ENCODE measurements at places on chromosomes 3 and 15.
A peak's percentile ranks its signal among the peaks of the same experiment; 100 is the strongest.

- DNase-seq = no peak
Measured at GRCh38 chr3:3127432-3128010, 781 bp downstream of the TRNT1 start.

DNA sequence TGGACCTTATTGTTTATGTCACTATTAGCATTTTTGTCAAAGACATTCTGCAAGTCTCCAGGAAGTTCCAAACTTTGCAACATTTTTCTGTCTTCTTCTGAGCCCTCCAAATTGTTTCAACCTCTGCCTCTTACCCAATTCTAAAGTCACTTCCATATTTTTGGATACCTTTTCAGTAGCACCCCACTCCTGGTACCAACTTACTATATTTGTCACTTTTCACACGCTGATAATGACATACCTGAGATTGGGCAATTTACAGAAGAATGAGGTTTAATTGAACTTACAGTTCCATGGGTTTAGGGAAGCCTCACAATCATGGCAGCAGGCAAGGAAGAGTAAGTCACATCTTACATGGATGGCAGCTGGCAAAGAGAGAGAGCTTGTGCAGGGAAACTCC lies 1206.5 kb upstream of the EPHA6 start:
- no peak for DNase-seq

GRCh38 chr15:100705065-100705464 lies 102.7 kb downstream of the ASB7 start:
- DNase-seq = peak; percentile 1

- DNase-seq = no peak
Measured at GRCh38 chr3:173013219-173013832, 127.7 kb downstream of the SPATA16 start.

- no peak for DNase-seq
Measured at GRCh38 chr3:172164620-172165362, 125.4 kb downstream of the FNDC3B start.

- DNase-seq = no peak
Measured at GRCh38 chr3:188049606-188050530, 104.1 kb upstream of the LPP start.

DNA sequence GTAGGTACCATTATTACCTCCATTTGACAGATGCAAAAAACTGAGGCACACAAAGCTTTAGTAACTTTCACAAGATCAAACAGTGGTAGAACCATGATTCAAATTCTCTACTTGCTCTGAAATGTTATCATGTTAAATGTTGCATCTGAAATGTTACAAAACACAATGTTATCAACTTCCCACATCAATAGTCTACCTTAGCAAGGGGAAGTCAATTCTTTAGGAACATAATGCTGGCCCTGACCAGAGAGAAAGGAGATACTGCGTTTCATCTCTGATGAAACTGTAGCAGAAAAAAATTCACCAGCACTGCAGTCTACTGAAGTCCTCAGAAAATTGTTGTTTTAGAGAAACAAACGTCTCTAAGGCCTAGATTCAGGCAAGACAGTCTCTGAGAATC lies 174.1 kb downstream of the SATB1 start:
- DNase-seq = no peak

GRCh38 chr15:29962407-29962806 lies 120.3 kb upstream of the GOLGA8J start:
- no peak for DNase-seq

- DNase-seq = no peak
Measured at GRCh38 chr3:171125010-171125409, 98.5 kb upstream of the SLC2A2 start.

DNA sequence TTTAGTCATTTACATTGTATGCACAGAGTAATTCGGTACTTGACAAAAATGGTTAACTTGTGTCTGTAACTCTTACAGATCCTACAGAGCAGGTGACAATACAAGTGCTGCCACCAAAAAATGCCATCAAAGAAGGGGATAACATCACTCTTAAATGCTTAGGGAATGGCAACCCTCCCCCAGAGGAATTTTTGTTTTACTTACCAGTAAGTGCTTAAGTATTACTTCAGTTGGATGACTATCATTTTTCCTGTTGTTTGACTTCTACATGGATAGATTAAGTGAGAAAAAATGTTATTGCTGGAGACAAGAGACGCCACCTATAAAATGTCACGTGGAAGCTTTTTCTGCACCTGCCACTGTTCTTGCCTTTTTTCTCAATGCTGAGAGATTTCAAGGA lies 173.2 kb downstream of the ALCAM start:
- DNase-seq = no peak

DNA sequence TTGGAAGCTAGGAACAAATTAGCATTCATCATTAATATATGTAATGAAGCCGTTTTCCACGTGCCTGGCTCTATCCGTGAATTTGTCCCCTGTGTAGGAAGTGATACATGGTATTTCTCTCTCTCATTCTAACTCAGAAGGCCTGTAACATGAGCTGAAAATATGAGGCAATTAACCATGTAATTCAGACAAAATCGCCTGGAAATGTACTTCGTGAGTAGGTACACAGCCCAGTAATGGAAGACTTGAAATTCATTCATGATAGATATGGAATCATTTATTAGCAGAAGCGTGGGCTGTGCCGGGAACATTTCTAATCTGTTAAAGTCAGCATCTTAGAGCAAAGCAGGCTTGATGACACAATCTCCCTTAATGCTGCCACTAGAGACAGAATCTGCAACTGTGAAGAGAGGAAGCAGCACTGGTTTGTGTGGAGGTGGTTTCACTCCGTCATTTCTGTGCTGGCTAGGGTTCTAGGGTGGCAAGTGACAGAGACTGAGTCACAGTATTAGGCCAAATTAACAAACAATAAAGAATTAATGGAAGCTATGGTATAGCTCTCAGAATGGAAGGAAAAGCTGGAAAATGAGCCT lies 225.0 kb upstream of the PROK2 start:
- DNase-seq = no peak

GRCh38 chr3:117228466-117228865 lies 518.9 kb downstream of the TUSC7 start:
- no peak for DNase-seq

GRCh38 chr3:102233881-102234280 lies 200.9 kb upstream of the ZPLD1 start:
- no peak for DNase-seq

DNA sequence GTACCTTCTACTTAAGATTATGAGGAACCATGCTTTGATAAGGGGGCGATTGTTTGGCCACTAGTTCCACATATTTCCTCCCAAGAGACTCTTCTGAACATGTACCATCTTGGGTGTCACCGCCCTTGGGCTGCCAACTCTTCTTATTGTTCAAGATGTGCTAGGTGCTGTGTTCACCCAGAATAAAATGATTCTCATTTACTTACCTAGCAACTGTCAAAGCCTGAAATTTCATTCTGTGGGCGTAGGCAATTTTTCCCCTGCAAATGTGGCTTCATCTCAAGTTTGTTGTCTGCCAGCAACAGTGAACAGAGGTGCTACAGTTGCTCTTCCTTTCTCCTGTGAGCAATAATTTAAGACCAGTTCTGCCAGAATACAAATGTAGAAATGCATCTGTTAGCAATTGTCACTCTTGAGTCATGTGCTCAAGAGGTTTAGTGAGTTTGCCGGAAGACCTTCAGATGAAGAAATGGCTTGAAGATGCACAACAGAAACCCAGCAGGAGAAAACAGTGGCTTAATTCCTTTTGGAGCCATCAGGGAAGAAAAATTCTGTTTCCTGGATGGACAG lies 41.3 kb upstream of the RARB start:
- DNase-seq = peak; percentile 31

DNA sequence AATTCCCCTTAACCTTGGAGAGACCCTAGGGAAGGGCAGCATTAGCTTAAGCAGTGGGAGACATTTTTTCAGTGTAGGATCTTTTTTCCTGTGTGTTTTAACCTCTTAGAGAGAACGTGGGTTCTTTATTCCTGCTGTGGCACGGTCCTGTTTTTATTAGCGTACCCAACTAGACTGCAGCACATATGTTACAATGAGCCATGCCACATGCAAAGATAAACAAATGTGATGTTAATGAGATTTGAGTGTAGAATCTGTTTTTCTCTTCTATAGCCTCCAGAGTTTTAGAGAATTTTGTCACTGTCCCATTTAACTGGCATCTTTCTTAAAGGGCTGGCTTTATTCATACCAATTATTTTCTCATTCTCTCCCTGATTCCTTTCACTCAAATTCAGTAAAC lies 347.5 kb downstream of the CNTN4 start:
- DNase-seq = no peak

DNA sequence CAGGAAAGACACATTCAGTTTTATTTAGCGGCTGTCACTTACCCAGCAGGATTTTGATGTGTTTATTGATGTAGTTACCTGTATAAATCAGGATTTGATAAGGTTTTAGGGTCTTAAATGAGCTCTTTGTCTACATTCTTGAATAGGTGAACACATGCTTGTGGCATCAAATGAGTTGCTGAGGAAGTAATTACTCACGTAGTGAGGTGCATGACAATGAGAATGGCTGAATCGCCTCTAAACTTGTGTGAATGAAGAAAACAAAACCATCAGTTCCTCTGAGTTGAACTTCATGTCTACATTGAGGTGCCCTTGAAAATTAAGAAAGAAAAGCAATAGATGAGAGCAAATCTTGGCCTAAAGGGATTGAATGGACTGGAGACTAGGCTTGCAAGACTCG lies 245.6 kb upstream of the SATB1 start:
- DNase-seq = no peak

- no peak for DNase-seq
Measured at GRCh38 chr3:169809230-169809795, 3.4 kb upstream of the LRRIQ4 start.

DNA sequence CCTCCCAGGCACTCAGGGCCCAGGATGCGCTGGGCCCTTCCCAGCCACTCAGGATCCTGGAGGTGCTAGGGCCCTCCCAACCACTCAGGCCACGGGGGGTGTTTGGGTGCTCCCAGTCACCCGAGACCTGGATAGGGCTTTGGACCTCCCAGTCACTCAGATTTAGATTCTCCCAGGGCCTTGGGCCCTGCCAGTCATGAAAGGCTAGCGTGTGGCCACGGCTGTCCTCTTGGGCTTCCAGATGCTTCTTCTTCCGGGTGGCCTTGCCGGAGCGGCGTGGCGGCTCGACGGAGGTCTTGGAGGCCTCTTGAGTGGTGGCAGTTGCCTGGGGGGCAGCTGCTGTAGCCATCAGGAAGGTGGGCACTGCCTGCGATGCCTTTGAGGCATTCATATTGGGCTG lies 2.8 kb downstream of the MAGEL2 start:
- DNase-seq = no peak

Measured in muscle of back (tissue), 13 donors.